ENCODE measurements at places on chromosomes 3 and 15.

DNA sequence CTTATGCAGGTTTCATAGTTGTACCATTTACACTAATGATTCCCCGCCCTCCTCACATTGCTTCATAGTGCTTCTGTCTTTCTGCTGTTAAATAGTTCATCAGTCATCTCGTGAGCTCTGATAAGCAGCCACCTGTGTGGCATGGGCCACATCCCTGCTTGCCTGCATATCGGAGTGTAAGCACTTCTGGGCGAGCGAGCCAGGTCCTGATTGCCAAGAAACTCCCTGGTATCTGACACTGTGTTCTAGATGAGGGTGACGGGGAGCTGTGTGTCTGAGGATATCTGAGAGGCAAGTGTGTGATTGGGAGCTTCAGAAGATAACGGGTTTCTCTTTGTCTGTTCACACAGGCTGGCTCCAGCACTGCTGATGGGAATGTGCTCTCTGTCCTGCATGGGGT lies 130.6 kb downstream of the LRIG1 start:
- no peak for DNase-seq

GRCh38 chr3:90080988-90081387 lies 973.6 kb downstream of the EPHA3 start:
- DNase-seq = no peak

GRCh38 chr3:131072845-131073244 lies 46.2 kb downstream of the NEK11 start:
- no peak for DNase-seq

- DNase-seq = no peak
Observed at GRCh38 chr3:133488785-133489367, 84.6 kb upstream of the CDV3 start.

DNA sequence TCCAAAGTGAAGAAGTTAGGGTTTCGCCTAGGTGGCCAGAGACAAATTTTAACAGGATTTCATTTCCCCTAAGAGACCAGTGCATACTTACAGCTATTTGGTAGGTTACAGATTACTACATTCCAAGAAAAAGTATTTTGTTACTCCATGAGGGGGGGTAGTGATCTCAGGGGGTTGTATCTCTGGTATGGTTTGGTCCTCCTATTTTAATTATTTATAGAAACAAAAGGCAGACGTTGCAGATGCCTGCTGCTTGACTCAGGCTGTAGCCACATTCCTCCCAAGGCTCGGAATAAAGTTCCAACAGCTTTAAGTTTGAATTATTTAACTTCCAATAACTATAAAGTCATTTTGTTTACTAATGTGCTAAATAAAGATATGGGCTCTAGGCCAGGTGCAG lies 1.3 kb upstream of the TRIM59 start:
- no peak for DNase-seq

DNA sequence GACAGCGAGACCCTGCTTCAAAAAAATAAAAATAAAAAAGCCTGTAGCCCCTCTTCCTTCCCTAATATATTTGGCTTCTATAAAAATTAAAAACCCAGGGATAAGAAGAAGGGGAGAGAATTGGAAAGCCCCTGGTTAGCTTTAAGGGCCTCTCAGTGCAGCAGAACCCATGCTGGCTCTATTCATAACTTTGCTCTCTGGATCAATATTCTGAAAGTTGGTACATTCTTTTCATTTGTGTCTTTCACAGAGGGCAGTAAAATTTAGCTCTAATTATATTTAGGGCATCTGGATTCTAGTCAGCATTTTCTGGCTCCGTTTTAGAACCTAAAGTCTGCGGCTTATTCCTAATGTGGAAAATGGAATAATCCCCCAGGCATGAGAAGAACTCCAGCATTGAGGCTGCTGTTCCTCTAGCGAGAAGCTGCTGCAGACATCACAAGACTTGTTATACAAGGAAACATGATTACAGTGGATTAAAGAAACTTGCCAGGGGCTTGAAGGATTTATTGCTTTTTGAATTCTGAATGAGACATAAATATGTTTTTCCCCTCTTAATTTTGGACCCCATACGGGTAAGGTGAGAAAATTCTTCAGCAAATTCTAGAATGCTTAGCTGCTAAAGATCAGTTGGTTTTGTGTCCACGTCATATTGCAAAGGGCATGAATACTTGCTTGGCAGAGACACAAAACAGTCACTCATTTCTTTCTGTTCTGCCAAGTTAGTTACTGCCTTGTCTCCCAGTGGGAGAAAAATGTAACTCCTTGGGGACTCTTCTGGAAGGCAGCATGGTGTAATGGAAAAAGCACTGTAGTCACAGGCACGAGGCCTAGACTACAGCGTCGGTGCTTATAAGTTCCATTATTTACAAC lies 177.7 kb downstream of the VGLL4 start:
- peak; percentile 25 for DNase-seq

DNA sequence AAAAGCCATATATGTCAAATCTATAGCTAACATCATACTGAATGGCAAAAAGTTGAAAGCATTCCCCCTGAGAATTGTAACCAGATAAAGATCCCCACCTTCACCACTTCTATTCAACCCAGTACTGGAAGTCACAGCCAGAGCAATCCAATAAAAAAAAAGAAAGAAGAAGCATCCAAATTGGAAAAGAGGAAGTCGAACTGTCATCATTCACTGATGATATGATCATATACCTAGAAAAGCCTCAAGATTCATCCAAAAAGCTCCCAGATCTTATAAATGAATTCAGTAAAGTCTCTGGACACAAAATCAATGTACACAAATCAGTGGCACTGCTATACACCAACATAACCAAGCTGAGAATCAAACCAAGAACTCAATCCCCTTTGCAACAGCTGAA lies 97.4 kb downstream of the CBLB start:
- DNase-seq = no peak

DNA sequence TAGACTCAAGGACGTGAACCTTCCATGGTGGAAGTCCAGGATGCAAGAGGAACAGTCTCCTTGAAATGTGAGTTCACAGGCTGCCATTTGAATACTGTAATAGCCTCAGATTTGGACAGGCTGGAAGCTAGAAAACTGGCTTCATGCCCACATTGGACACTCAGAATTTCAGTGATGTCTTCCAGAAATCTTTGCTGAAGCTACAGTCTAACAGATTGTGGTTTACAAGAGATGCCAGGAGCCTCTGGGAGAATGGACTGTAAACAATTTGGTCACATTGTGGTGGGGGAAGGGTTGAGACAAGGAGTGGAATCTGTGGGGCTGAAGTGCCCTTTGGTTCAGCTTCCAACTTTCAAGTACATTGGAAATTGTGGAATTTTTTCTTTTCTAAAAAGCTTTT lies 252.0 kb upstream of the PROK2 start:
- no peak for DNase-seq

GRCh38 chr15:31216215-31216911 lies 110.3 kb upstream of the KLF13 start:
- peak; percentile 96 for DNase-seq

Data from colonic mucosa (tissue), 4 donors.